ENCODE measurements at places on chromosomes 6 and 20.

DNA sequence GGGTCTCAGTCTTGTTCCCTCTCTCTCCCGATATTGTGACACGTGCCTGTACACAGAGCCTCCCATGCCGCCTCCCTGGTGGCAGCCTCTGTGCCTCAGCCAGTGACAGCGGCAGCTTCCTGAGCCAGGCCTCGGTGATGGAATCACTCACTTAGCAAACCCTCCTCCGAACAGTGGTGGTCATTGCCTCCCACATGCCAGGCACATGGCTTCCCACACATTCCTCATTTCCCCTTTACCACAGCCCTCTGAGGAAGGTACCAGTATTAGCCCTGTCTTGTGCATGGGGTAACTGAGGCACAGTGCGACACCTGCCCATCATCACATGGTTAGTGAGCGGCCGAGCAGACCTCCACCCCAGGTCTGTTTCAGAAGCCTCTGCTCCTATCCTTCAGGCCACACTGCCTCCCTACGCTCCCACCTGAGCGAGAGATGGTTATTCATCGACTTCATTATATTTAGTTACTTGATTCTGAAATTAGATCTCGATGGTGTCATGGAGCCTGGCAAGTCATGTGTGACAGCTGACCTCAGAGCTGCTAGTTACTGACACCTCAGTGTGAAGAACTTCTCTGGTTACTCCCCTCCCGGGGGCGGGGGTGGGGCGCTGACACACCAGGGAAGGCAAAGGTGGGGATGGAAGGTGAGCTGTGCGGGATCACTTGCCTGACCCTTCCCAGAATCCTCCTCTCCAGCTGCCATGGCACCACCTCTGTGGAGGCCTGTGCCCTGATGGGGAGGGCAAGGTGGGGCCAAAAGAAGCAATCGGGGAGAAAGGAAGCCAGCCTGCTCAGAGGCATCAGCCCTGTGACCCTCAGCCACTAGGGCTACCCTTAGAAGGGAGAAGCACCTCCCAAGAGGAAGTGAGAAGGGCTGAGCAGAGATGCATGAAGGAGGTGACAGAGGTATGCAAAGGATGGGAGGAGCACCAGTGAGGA is 17.9 kb downstream of the MDGA1 start:
- no peak overlapping the region for H3K4me3 ChIP-seq
- H3K27ac ChIP-seq = no peak overlapping the region
- DNase-seq = no peak
- no peaks in the 10 kb centered on the region for H3K27me3 ChIP-seq
- no peaks in the 10 kb centered on the region for H3K4me1 ChIP-seq

DNA sequence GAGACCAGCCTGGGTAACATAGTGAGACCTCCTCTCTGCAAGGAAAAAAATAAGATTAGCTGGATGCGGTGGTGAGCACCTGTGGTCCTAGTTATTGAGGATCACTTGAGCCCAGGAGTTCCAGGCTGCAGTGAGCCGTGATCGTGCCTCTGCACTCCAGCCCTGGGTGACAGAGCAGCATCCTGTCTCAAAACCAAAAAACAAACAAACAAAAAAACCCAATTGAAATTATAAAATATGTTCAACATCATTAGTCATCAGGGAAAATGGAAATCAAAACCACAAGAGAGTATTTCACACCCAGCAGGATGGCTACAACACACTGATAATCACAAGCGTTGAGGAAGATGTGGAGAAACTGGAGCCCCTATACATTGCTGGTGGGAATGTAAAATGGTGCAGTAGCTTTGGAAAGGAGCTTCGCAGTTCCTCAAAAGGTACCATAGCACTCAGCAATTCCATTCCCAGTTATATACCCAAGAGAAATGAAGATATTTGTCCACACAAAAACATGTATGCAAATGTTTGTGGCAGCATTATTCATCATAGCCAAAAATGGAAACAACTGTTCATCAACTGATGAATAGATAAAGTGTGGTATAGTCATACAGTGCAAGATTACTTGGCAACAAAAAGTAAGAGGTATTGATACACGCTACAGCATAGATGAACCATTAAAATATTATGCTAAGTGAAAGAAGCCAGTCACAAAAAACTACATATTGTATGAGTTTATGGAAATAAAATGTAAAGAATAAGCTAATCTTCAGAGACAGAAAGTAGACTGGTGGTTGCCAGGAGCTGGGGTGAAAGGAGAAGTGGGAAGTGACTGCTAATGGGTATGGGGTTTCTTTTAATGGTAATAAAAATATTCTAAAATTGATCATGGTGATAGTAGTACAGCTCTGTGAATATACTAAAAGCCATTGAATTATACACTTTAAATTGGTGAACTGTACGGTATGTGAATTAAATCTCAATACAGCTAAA is 38.7 kb upstream of the RIPOR2 start:
- no peak for DNase-seq
- no peaks in the 10 kb centered on the region for H3K4me1 ChIP-seq
- H3K4me3 ChIP-seq = no peak overlapping the region
- no peak overlapping the region for H3K27ac ChIP-seq

GRCh38 chr6:90890683-90891330 is 303.9 kb upstream of the MAP3K7 start:
- H3K36me3 ChIP-seq = no peaks in the 10 kb centered on the region
- no peak overlapping the region for H3K4me3 ChIP-seq
- no peak for DNase-seq
- no peaks in the 10 kb centered on the region for H3K4me1 ChIP-seq
- H3K27me3 ChIP-seq = no peaks in the 10 kb centered on the region
- no peak overlapping the region for H3K27ac ChIP-seq

DNA sequence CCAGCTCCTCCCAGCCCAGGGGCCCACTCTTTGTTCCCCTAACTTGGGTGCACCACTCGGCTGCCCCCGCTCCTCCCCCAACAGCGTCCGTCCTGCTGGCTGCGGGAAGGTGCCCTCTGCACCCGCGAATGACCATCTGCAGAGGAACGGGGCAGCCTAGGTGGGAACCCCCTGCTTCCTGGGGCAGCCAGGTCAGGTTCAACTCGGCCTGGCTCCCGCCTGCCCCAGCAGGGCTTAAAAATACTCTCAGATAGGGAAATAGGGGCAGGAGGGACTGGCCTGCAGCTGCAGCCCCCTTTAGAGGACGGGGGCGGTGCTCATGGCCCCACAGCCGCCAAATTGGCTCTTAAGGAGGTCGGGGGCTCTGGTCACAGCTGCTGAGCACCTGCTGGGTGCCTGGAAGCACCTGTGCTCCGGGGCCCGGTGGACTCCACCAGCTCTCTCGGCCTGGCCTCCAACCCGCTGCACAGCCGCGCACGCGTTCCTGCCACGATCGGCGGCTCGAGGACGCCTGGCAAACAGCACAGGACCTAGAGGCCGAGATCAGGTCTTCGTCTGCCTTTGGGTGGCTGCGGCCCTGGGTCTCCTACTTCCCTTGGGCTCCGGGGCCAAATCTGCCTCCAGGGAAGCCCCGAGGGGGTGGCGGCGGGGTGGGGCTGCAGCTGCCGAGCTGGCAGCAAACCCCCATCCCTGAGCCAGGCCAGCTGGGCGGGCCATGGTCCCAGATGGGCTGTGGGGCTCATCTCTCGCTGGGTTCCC is 700 bp upstream of the LAMA5 start:
- no peak overlapping the region for H3K4me3 ChIP-seq
- DNase-seq = no peak
- H3K27me3 ChIP-seq = no peaks in the 10 kb centered on the region
- H3K27ac ChIP-seq = peak overlapping the region; percentile 62
- H3K36me3 ChIP-seq = no peaks in the 10 kb centered on the region

DNA sequence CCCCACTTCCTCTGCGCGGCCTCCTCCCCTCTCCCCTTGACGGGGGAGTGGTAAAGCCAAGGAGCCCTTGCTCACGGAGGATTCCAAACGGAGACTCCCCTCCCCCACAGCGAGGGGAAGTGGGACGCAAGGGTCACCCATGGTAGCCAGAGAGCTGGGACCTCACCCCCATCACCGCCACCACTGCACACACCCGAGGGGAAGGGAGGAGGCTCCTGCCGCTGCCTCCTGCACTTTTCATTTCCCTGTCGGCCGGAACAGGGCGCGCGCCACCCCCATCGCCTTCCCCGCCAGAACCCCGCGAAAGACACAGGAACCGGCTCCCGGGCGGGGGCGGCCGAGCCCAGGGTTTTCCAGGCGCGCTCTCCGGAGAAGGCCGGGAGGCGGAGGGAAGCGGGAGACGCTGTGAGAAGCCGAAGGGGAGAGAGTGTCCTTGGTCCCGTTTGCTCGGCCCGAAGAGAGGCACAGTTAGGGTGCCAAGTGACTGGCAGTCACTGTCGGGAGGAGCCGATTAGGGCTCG is 789 bp downstream of the CCND3 start:
- peak overlapping the region; percentile 89 for H3K4me3 ChIP-seq
- H3K4me1 ChIP-seq = peaks cover 34% of the 10 kb centered on the region
- peak overlapping the region; percentile 83 for H3K27ac ChIP-seq
- H3K36me3 ChIP-seq = no peaks in the 10 kb centered on the region

GRCh38 chr20:7981374-7981773 is 38.2 kb downstream of the TMX4 start:
- DNase-seq = no peak
- H3K27ac ChIP-seq = peak overlapping the region; percentile 84
- H3K4me3 ChIP-seq = no peak overlapping the region
- H3K36me3 ChIP-seq = no peaks in the 10 kb centered on the region

GRCh38 chr20:59873409-59873808 is 60.0 kb downstream of the SYCP2 start:
- no peaks in the 10 kb centered on the region for H3K4me1 ChIP-seq
- peaks cover 3% of the 10 kb centered on the region for H3K27me3 ChIP-seq
- no peak for DNase-seq
- no peak overlapping the region for H3K27ac ChIP-seq
- no peak overlapping the region for H3K4me3 ChIP-seq

DNA sequence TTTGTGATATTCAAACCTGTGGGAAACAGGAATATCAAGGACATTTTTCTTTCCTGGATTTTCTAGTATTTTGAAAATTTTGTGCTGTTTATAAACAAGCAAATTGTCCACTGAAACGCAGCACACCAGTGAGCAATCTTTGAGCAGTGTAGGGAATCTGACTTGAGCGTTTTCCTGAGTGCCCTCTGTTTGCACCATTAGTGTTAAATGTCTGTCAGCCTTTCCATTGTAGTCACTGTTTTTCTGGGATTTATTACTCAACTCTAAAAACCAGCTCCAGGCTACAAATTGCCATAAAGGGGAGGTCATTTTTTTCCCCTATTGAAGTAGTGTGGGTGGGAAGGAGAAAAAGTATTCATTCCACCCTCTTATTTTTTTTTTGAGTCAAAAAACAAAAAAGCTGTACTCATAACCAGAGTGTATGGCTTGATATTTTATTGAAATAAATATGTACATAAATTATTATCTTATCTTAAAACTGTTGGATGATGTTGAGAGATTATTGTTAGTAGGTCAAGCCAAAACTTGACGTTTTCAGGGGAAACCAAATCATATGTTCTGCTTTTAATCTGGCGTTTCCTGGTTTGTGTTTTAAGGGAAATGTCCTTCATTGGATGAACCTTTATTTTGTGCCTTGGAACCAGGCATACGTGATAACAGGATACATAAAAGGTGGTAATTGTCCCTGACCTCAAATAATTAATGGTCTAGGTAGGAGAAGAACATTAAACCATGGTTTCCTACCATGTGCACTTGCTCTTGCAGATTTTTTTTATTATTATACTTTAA is 51.8 kb downstream of the TSHZ2 start:
- no peaks in the 10 kb centered on the region for H3K27me3 ChIP-seq
- H3K27ac ChIP-seq = no peak overlapping the region
- no peak for DNase-seq
- no peak overlapping the region for H3K4me3 ChIP-seq
- no peaks in the 10 kb centered on the region for H3K36me3 ChIP-seq

- H3K4me1 ChIP-seq = peaks cover 30% of the 10 kb centered on the region
- peak; percentile 61 for DNase-seq
- peak overlapping the region; percentile 96 for H3K27ac ChIP-seq
- no peaks in the 10 kb centered on the region for H3K27me3 ChIP-seq
Measured at GRCh38 chr6:43773050-43773979, 3.3 kb downstream of the VEGFA start.

- no peak overlapping the region for H3K4me3 ChIP-seq
- H3K27me3 ChIP-seq = no peaks in the 10 kb centered on the region
- DNase-seq = no peak
- H3K4me1 ChIP-seq = no peaks in the 10 kb centered on the region
- H3K27ac ChIP-seq = no peak overlapping the region
Measured at GRCh38 chr6:5215799-5216198, 45.0 kb downstream of the LYRM4 start.

- no peak for DNase-seq
- H3K27me3 ChIP-seq = no peaks in the 10 kb centered on the region
- H3K27ac ChIP-seq = no peak overlapping the region
- no peaks in the 10 kb centered on the region for H3K36me3 ChIP-seq
- no peaks in the 10 kb centered on the region for H3K4me1 ChIP-seq
- no peak overlapping the region for H3K4me3 ChIP-seq
Measured at GRCh38 chr20:37537505-37537904, 9.8 kb upstream of the BLCAP start.

- H3K4me1 ChIP-seq = peaks cover 9% of the 10 kb centered on the region
- DNase-seq = no peak
- no peak overlapping the region for H3K4me3 ChIP-seq
- H3K27me3 ChIP-seq = no peaks in the 10 kb centered on the region
- H3K27ac ChIP-seq = no peak overlapping the region
- peaks cover 8% of the 10 kb centered on the region for H3K36me3 ChIP-seq
Measured at GRCh38 chr20:47230811-47231256, 125.7 kb downstream of the ZMYND8 start.

DNA sequence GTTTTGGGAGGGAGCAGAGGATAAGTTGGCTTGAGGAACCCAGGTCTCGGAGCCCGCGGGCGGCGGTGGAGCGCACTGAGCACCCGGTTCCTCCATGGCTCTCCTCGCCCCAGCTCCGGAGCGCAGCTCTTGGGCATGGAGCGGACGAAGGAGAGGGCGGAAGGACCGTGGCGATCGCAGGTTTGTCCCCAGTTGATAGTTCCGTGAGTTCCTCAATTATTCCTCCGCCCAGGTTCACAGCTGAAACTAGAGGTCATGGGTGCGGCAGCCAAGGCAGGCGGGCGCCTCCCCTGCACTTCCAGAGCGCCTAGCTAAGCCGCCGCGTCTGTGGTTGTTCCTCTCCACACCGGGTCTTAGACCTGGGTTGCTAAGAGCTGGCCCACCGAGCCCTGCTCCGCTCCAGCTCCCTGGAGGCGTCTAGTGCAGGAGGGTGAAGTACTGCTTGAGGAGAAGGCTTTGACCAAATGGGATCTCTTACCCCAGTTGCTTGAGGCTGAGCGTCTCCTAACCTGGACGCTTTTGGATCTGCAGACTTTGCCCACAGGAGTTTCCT is at the start of gene HTR1B:
Gene HTR1B, minus strand, starts transcription at position 184 of the 553 bp plus-strand sequence. Its CDS starts 88 bp downstream, at position 96.
- peaks cover 22% of the 10 kb centered on the region for H3K27me3 ChIP-seq
- H3K4me3 ChIP-seq = peak within 1 kb of the TSS; percentile 26
- H3K27ac ChIP-seq = no peak within 1 kb of the TSS

DNA sequence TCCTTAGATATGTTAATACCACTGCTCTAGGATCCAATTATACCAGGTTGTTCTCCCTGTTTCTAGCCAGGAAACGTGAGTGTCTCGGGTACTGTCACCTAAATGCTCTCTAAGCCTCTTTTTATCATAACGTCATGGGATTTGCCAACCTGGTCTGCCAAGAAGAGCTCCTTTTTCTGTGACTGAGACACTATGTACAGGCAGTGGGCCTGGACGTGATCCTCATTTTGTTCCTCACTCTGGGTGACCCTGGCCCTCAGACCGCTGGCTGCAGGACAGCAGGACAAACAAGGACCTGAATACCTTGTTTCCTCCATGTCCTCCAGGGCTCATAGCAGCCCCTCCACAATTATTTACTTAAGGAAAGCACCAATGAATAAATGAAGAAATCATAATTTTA is 69.1 kb downstream of the CD164 start:
- no peak for DNase-seq
- H3K4me3 ChIP-seq = no peak overlapping the region
- H3K4me1 ChIP-seq = peaks cover 6% of the 10 kb centered on the region
- no peaks in the 10 kb centered on the region for H3K27me3 ChIP-seq
